ENCODE measurements at places on chromosomes 2 and 18.
A peak's percentile ranks its signal among the peaks of the same experiment; 100 is the strongest.

- no peak for DNase-seq
Measured at GRCh38 chr2:173240083-173240482, 114.6 kb upstream of the CDCA7 start.

GRCh38 chr2:47520825-47521665 is 118.1 kb downstream of the MSH2 start:
- peak; percentile 69 for DNase-seq

- DNase-seq, result no peak
Measured at GRCh38 chr2:240989451-240990265, 8.8 kb upstream of the SNED1 start.

DNA sequence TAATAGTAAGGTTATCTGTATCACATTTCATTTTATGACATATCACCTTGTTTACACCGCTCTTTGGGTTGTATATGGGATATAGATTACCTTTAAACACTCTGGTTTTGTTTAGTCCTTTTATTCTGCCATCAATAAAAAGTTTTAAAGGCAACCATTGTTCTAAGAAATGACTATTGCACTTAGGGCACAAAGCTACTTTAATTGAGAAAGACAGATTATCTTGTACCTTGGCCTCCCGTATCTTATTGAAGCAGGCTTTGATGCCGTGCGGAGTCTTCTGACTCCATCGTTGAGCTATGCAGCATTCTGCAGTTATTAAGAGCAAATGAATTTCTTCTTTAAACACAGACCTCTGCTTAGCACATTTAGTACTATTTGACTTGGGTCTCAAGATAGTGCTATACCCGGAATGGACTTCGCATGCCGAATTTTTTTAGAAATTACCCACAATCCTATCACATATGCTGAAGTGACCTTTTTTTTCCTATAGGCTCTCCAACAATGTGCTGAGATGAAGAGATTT is 16.7 kb downstream of the PKDCC start:
- DNase-seq, result no peak

DNA sequence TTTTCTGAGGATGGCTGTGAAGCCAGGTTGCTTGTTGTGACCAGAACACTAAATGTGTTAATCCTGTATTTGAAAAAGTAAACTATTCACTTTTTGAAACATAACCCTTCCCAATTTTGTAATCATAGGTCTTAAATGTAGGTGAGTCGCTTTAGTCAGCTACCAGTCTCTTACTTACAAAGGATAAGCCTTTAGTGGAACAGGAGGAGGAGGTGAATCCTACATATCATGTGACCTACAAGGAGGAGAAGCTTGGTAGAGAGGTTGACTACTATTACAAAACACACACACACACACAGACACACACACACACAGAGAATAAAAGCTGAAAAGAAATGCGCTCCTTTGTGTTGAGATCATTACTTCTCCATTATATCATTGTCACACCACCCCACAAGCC is 59.9 kb upstream of the SPAG16 start:
- DNase-seq, result no peak

GRCh38 chr2:33158482-33159003 is 211.8 kb downstream of the LTBP1 start:
- DNase-seq, result no peak

- no peak for DNase-seq
Measured at GRCh38 chr2:195674491-195675221, 17.6 kb downstream of the SLC39A10 start.

DNA sequence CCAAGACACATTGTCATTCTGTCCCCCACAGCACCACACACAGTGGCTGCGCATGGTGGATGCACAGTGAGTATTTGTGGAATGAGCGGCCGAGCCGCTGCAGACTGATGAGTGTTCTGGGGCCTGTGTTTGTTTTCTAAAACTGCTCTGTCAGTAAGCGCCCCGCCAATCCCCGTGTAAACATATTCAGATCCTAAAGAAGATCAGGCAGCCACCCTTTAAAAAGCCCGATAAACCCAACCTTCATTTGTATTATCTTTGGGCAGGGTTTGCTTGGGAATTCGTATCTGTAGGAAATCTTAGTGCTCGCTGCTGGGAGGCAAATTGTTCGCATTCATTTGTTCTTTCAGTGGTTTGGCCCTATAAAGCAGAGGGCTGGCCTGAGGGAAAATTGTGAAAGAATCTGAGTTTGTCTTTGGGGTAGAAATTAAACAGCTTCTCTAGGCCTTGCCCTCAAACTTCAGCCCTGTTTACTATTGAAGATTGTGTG is 68.6 kb downstream of the TGOLN2 start:
- DNase-seq, result no peak

DNA sequence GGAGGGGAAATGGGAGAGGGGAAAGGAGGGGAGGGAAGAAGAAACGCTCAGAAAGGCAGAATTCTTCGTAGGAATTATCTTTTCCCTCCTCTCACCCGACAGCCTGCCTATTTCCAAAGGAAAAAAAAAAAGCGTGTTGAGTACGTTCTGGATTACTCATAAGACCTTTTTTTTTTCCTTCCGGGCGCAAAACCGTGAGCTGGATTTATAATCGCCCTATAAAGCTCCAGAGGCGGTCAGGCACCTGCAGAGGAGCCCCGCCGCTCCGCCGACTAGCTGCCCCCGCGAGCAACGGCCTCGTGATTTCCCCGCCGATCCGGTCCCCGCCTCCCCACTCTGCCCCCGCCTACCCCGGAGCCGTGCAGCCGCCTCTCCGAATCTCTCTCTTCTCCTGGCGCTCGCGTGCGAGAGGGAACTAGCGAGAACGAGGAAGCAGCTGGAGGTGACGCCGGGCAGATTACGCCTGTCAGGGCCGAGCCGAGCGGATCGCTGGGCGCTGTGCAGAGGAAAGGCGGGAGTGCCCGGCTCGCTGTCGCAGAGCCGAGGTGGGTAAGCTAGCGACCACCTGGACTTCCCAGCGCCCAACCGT is at the start of gene GAD1:
Gene GAD1 (plus strand): TSS at position 384 of the 589 bp plus-strand sequence. CDS start 1,705 bp downstream, outside the sequence.
- DNase-seq, result no peak

DNA sequence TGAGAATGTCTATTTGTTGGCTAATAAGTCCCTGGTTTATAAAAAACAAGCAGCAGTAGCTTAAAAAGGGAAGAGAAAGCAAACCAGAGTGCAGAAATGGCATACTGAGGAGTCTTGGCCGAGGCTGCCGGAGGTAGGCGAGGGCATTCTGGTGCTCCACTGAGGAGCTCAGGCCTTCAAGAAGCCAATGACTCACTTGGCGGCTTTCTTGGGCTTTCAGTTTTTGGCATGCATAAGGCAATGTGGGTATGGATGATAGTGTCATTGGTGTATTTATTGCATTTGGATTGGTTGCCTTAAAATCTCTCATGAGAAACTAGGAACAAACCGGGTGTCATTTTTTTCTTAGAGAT is 119.6 kb upstream of the ARL5A start:
- DNase-seq, result peak; percentile 45

- no peak for DNase-seq
Measured at GRCh38 chr18:57995331-57995730, 48.7 kb upstream of the NEDD4L start.

DNA sequence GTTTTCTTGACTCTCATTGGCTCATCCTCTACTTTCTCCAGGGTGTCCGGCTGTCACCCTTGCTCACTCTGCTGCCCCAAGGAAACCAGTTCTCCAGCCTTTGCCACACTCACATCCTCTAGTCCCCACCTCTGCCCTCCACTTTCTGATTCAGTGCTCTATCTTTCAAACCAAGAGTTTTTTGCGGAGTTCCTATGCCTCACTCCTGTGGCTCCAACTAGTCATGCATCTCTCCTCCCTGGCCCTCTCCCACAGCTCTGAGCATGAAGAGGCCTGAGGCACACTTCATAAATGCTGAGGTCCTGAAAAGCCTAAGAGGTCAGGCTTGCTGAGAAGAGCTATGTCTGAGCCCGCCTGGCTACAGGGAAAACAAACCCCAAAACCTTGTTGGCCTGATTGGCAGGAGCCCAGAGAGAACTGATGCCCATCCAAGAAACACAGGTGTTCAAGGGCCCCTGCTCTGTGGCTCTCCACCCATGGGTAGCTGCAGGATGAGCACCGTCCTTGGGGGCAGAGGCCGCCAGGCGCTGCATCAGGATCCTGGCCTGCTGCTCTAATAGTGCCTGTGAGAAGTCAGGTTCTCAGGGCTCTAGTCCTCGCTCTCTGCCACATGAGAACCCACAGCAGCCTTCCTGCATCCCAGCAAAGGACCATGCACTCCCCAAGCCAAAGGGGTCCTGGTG is 42.1 kb downstream of the HS1BP3 start:
- DNase-seq, result no peak

DNA sequence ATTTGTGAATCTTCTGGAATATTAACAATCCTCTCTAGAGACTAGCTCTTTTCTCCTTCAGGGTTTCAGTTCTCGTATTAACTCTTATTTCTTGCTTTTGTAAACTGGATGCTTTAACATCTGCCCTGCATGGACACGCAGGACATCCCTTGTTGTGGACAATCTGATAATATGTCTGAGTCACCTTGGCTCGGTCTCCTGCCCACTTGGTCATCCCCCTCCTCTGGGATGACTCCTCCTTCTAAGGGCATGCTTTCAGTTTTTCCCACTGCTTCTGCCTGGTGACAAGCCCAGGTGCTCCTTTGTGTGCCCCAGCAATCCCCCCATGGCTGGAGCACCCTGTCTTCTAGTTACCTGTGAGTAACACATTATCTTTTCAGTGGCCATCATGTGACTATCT is 460.5 kb downstream of the DSC3 start:
- DNase-seq, result no peak

DNA sequence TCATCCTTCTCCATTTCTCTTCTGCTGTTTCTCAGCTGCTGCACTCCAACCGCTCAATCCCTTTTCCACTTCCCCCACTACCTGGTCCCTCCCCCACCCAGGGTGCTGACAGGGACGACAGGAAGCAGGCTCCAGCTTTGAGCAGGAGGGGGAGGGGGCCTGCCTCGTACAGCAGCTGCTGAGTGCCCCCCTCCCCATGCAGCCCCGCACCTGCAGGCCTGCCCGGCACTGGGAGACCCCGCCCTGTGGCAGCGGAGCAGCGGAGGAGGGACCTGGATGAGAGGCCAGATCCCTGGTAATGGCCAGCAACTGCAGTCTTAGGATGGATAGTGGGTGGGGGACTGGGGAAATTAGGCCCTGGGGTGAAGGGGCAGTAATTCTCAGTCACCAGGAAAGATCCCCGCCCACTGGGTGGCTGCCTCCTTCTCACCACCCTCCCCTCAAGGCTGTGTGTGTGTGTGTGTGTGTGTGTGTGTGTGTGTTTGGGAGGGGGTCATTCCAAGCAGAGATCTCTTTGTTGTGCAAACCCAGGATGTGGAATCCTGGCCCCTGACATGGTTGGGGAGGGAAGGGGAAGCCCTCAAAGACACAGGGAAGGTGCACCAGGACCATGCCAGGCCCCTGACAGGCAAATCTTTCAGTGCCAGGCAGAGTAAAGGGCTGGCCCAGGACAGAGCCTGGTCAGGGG is 6.8 kb upstream of the CRYBA2 start:
- no peak for DNase-seq

- no peak for DNase-seq
Measured at GRCh38 chr2:237309011-237309410, 105.0 kb downstream of the COL6A3 start.

GRCh38 chr2:155456222-155456621 is 757.7 kb downstream of the KCNJ3 start:
- DNase-seq, result no peak

DNA sequence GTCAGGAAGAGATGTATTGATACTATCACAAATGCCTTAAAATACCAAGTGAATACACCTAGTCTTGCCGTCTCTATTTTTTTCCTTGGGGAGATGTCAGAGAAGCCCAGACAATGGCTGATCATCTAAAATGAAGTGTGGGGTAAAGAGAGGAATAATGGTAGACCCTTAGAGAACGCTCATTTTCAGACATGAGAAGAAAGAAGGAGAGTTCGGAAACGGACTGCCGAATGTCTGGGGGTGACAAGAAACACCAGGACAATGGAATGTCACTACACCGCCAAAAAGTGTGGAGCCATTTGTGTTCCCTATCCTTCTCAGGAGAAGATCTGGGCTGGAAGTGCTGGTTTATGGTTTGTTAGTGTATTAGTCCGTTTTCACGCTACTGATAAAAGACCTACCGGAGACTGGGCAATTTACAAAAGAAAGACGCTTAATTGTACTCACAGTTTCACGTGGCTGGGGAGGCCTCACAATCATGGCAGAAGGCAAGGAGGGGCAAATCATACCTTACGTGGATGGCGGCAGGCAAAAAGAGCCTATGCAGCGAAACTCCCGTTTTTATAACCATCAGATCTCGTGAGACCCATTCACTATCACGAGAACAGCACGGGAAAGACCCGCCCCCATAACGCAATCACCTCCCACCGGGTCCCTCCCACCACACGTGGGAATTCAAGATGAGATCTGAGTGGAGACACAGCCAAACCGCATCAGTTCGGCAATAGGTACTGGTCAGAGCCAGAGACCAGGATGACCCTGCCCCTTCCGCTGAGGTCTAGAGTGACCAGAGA is 743.7 kb downstream of the GALR1 start:
- DNase-seq, result no peak

GRCh38 chr2:237165405-237166276 is 80.0 kb downstream of the COPS8 start:
- DNase-seq, result no peak

- DNase-seq, result no peak
Measured at GRCh38 chr2:159982842-159983785, 79.3 kb downstream of the PLA2R1 start.

GRCh38 chr18:28705482-28705881 is 528.6 kb upstream of the CDH2 start:
- no peak for DNase-seq

DNA sequence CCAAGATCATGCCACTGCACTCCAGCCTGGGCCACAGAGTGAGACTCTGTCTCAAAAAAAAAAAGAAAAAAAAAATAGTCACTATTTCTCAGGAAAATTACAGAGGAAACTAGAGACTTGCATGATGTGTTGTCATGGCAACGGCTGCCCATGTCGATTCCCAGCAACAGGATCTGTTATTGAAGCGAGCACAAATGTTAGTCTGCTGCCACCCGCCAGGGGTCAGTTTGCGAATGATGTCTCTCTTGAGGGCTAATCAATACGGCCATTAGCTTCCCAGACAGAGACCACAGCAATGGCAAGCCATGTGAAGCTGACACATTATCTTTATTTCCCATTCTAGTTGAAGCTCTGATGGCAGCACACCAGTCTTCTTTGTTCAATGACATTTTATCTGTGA is 32.4 kb upstream of the ACYP2 start:
- DNase-seq, result no peak

DNA sequence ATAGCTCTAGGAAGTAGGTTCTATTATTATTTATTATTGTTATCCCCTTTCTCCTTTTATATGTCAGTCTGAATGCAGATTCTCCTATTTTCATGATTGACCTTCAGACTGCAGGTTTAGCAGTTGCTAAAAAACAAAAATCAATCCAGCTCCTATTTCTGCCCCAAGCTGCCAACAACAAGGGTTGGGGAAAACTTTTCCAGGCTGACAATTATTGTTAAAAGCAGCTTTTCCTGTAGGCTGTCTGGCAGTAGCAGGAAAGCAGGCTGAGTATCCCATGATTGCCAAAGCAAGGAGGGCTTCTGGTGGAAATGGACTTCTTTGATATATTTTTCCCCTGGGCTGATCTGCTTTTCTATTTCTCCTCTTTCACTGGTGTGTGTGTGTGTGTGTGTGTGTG is 78.0 kb upstream of the CTLA4 start:
- DNase-seq, result no peak

- no peak for DNase-seq
Measured at GRCh38 chr2:135056790-135057189, 4.7 kb downstream of the RAB3GAP1 start.

Data from CD4-positive, alpha-beta T cell (primary cell).